ENCODE measurements at places on chromosomes 12 and 14.

- DNase-seq = no peak
These were observed 21.0 kb downstream of the DLK1 start for GRCh38 chr14:100747736-100748135.

DNA sequence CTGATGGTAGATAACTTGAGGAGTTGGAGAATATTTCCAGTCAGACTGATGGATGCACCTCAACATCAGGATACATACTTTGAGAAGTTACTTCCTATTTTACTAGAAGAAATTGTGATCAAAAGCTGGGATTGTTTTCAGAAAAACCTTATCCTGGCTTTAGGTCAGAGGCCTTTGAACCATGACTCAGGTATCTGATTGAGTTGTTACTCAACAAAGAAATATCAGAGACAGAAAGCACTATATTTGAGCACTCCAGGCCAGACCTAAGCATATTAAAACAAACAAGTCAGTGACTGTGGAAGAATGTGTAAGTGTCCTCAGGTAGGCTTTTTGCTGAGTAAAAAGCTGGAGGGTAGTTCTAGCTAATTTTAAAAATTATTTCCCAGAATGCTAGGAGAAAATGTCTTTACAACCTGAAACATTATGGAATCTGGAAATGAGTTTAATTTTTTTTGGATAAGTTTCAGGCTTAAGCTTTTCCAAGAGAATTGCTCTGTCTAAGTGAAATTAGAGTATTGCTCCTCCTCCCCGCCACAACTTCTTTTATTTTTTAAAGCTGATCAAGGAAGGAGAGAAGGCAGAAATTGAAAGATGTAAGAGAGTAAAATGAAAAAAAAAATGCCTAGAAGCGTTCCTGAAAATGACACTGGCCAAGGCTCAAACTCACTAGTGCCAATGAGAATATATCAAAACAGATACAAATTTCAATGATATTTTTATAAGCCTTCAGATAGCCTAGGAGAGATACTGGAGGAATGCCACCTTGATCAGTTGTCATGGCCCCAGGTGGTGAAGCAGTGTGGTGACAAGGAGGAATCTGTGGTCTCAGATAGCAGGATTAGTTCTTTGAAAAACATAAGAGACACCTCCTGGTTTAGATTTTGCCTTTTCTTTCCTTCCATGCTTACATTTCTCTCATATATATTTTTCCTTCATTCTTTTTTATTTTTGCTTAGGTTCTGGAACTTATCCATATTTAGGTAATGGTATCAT lies 790.3 kb downstream of the TMTC2 start:
- no peak for DNase-seq

DNA sequence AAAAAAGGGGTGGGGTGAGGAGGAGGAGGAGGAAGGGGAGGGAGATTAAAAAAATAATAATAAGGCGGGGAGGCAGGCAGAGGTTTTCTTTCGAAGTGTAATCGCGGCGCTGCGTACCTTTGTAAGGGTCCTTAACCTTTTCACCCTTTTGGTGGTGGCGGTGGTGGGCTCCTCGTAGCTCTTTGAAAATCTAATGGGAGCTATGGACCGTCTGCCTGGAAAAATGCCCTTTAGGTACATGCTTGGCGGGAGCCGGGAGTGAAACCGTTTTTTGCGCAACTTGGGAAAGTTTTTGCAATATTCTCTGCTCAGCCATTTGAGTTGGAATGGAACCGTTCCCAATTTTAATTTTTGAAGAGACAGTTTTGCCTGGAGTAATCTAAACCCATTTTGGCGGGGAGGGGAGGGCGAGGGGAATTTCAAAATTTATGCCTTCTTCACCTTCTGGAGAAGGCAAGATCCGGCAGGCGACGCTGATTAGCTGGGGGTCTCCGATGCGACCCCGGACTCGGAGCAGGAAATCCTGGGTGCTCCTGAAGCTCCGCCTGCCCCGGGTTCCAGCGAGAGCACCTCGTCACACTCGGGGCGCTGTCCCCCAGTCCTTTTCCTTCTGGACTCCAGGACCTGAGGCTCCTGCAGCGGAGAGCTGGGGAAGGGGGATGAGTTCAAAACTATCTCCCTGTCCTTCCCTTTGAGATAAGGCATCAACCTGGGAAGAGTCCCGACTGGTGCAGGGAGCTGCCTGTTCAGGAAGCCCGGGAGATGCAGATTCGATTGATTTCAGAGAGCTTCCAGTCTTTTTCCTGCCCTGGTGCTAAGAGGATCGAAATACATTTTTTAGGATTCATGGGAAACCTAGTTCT lies 74.6 kb upstream of the TBX5 start:
- DNase-seq = no peak

GRCh38 chr14:83972631-83973030 lies 1557.3 kb upstream of the FLRT2 start:
- DNase-seq = no peak

DNA sequence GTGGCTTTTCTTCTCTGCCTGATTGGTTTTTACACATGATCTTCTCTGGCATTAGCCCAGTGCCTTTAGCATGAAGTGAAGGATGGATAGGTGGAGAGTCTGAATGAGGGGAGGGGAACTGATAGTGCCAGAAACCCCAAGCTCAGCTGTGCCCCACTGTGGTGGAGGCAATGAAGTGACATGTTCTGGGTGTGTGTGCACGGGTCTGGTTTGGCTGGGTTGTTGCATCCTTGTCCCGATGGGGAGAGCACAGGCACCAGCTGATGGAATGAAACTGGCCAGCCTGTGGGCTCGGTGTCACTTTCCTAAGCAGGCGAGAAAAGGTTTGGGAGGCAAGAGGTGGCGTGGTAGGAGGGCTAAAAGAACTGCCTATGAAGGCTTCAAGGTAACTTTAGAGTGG lies 65.3 kb downstream of the CACNA1C start:
- DNase-seq = no peak

- DNase-seq = no peak
These were observed 59.8 kb upstream of the C14orf180 start for GRCh38 chr14:104519721-104520120.

DNA sequence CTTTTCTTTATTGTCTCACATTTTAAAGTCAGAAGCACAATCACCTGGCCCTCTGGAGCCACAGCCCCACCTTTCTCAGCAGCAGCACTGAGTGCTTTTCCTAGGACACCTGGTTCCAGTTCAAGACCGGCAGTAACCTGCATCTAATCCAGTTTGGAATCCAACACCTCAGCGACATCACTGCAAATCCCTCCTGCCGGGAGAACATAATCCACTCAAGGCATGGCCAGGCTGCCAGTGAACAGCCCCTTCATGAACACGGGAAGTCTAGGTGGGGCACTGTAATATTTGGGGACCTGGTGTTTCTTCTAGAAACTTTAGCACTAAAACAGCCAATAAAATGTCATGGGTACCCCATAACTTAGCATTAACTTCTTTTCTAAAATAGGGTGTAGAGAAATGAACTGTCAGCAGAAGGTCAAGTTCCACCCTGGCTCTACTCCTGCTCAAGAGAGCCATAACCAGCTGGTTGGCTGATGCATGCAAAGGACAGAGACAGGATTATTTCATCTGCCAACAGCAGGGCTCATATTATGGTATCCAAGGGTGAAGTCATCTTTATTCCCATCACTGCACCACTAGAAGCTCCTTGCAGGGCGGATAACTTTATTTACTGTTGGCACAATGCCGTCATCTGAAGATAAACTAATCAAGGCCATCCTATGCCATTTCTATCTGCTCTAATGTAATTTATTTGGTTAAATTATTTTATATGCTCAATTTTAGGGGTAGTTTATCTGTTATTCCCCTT lies 76.7 kb downstream of the TTC7B start:
- DNase-seq = no peak

DNA sequence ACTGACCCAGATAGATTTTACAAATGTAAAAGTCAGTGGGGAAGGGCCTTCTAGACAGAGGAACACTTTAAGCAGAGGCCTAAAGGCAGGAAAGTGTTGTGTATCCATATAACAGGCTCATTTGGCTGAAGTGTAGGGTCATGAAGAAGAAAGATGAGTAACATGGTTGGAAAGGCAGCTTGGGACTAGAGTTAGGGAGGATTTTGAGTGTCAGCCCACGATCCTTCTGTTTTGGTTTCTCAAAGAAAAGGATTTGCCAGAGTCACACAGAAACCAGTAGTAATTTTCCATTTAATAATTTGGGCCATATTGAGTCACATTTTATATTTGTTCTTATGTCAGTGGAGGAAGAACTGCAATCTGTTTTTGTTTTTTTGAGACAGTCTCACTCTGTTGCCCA lies 76.4 kb downstream of the ZC3H14 start:
- no peak for DNase-seq

- DNase-seq = no peak
These were observed 629.5 kb downstream of the TRHDE start for GRCh38 chr12:72901685-72902084.

DNA sequence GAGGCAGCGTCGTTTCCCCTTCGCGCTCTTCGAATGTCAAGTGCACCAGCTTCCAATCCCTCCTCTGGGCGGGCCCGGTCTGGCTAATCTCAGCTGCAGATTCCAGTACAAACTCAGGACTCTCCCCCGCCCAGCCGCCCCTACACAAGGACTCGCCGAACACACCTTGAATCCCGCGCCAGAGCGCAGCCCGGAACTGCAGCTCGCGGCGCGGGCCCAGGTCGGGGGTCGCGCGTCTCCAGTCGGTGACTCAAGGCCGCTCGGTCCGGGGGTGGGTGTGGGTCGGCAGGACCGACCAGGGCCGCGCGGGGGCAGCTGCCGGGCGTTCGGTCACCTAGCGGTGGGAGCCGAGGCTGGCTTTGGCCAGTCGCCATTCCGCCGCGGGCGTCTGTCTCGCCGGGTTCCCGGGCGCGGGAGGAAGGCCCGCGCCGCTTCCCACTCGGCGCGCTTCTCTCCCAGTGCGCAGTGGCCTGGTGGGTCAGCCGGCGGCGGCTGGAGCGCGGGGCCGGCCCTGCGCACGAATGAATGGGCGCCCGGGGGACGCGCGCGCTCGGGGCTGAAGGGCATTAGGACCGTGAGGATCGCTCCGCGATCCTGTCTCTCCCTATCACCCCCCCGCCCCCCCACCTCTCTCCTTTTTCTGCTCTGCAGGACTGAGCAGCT lies at the start of gene GALNT16:
TSS of gene GALNT16 (plus strand) at position 632 of the 663 bp plus-strand sequence. CDS start 133 bp downstream, outside the sequence.
- no peak for DNase-seq

- no peak for DNase-seq
These were observed 19.3 kb downstream of the BRF1 start for GRCh38 chr14:105281371-105282097.

DNA sequence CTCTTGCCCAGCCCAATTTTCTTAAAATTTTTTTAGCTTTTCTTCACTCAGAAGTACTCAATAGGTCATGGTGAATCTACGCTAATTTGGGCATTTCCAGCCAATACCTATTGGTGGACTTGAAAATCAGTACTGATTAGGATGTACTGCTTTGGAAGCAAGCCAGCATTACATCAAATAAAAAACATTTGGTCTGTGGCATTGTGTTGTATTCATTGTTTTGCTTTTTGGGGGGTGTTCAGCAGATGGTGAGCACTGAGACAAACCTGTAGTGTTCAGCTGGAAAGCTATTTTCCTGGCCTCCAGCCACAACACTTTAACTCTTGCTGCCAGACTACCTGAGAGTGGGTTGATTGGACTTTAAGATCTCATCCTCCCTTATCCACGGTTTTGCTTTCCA lies 4.0 kb downstream of the MAPKAPK5 start:
- no peak for DNase-seq

- DNase-seq = no peak
These were observed 5.1 kb upstream of the NKX2-1 start for GRCh38 chr14:36524874-36525745.

DNA sequence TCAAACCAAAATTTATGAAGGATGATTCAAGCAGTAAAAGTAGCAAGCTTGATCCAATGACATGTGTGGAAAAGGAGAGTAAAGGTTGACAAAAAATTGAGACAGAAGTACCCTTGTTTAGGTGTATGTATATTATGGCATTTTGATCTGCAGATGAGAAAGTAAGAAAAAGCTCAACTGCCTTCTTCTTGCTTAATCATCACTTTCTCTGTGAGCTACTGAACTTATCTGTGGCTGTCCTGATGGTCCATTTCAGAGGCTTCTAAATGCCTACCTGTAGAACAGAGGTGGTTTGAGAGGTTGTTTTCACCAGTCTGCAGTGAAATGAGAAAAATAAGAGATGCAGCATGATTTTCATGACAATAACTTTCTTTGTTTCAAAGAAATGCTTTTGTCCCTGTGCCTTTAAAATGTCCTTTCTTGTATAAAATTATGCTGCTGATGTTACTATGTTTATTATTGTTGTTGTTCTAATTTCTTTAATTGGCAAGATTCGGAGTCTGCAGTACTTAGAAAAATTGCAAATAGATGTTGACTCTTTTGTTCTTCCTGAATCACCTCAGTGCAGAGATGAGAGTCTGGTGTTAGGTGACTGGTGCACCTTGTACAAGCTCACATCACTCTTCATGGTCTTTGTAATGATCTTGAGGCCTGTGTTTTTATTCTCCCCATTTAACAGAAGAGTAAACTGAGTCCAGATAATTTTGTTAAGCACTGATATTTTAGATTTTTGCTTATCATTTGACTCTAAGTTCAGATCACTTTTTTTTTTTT lies 821.9 kb downstream of the VRK1 start:
- no peak for DNase-seq

DNA sequence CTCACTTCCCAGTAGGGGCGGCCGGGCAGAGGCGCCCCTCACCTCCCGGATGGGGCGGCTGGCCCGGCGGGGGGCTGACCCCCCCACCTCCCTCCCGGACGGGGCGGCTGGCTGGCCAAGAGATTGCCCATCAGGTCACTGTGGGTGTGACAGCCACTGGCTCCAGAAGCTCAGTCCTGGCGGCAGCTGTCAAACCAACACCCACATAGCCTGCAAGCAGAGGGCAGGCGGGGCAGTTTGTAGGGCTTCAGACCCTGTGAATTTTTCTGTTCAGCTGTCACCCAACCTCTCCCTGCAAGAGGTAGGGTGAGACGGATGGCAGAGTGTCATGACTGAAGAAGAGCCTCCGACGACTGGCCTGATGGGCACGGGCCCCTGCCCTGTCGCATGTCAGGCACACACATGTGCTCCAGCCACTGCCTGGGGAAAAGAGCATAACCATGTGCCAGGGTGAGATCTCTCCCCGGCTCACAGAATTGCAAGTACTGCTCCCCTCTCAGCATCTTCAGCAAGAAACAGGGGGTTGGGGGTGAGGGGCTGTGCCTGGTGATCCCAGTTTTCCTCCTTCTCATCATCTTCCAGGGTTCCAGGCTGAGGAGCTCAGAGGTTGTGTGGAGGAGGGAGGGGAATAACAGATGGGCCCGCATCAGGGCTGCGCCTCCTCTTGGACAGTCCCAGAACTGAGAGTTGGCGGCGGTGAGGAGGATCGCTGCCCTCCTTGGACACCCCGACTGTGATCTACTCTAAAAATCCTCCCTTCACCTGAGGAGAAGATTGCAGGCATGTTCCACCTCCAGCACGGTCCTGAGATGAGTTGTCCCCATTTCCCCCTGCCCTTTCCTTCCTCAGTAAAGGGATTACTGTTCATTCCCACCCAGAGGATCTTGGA lies 11.2 kb upstream of the PRPH start:
- DNase-seq = no peak

GRCh38 chr12:4045786-4046494 lies 172.7 kb upstream of the PARP11 start:
- DNase-seq = no peak

GRCh38 chr12:4934407-4935035 lies 24.8 kb downstream of the KCNA1 start:
- no peak for DNase-seq

Data from hippocampal formation (tissue), 2 donors.